ENCODE measurements at places on chromosomes 12 and 14. TPM values are rescaled to one million over a fixed set of nuclear protein-coding genes. Genes with fewer than 3 reads are reported as not detected.

LAG3 gene
- 0.31 TPM for total RNA-seq

PPTC7 gene
- 56.8 TPM for total RNA-seq

RAB5B gene
- total RNA-seq, result 25.1 TPM

RAB15 gene
- total RNA-seq, result 2.9 TPM

ATL1 gene
- 5.7 TPM for total RNA-seq

MCRS1 gene
- total RNA-seq, result 28.1 TPM

KRT86 gene
- total RNA-seq, result 0.21 TPM

LRP1-AS gene
- not detected for total RNA-seq

POLE2 gene
- 3.1 TPM for total RNA-seq

YLPM1 gene
- total RNA-seq, result 84.7 TPM

IPO8 gene
- total RNA-seq, result 13.7 TPM

WNT1 gene
- total RNA-seq, result 0.10 TPM

PTCSC3 gene
- total RNA-seq, result not detected

SIX1 gene
- not detected for total RNA-seq

NDRG2 gene
- 9.7 TPM for total RNA-seq

ACSS3 gene
- total RNA-seq, result 0.10 TPM

HELB gene
- 92.4 TPM for total RNA-seq

RASSF3 gene
- total RNA-seq, result 52.8 TPM

GYS2 gene
- total RNA-seq, result not detected

POU6F1 gene
- 5.5 TPM for total RNA-seq

MIP gene
- not detected for total RNA-seq

MSRB3 gene
- 1.4 TPM for total RNA-seq

RAD51AP1 gene
- 1.0 TPM for total RNA-seq

IFNG-AS1 gene
- 1.7 TPM for total RNA-seq

SIRT4 gene
- 0.10 TPM for total RNA-seq

CLEC12A gene
- total RNA-seq, result 33.7 TPM

CCDC177 gene
- total RNA-seq, result not detected

KRT77 gene
- not detected for total RNA-seq

SERPINA12 gene
- total RNA-seq, result not detected

FOXG1 gene
- not detected for total RNA-seq

PLBD1 gene
- 201 TPM for total RNA-seq

BBOF1 gene
- 4.1 TPM for total RNA-seq

CAPS2 gene
- total RNA-seq, result 2.4 TPM

FGFR1OP2 gene
- 83.7 TPM for total RNA-seq

TMEM132C gene
- total RNA-seq, result under 0.01 TPM

FAM161B gene
- 1.0 TPM for total RNA-seq

ACVRL1 gene
- total RNA-seq, result 0.31 TPM

CYP46A1 gene
- 0.10 TPM for total RNA-seq

WDHD1 gene
- 2.1 TPM for total RNA-seq

USP44 gene
- total RNA-seq, result 6.3 TPM
